ENCODE measurements at places on chromosomes 6 and 20. TPM values are rescaled to one million over a fixed set of nuclear protein-coding genes. Genes with fewer than 3 reads are reported as not detected.

Gene HLA-E
- 600 TPM for total RNA-seq

Gene CRIP3
- not detected for total RNA-seq

Gene OR2J3
- not detected for total RNA-seq

Gene TRMT6
- 6.7 TPM for total RNA-seq

Gene CNKSR3
- total RNA-seq = 22.3 TPM

Gene GSTA3
- not detected for total RNA-seq

Gene LPIN3
- 0.94 TPM for total RNA-seq

Gene HNF4A
- under 0.01 TPM for total RNA-seq

Gene HMGCLL1
- not detected for total RNA-seq

Gene TFAP2C
- total RNA-seq = under 0.01 TPM

Gene BHLHE23
- not detected for total RNA-seq

Gene HLA-DOA
- not detected for total RNA-seq

Gene TFAP2A
- total RNA-seq = not detected

Gene ACTL10
- total RNA-seq = 1.6 TPM
